ENCODE measurements at places on chromosomes 2 and 18.

DNA sequence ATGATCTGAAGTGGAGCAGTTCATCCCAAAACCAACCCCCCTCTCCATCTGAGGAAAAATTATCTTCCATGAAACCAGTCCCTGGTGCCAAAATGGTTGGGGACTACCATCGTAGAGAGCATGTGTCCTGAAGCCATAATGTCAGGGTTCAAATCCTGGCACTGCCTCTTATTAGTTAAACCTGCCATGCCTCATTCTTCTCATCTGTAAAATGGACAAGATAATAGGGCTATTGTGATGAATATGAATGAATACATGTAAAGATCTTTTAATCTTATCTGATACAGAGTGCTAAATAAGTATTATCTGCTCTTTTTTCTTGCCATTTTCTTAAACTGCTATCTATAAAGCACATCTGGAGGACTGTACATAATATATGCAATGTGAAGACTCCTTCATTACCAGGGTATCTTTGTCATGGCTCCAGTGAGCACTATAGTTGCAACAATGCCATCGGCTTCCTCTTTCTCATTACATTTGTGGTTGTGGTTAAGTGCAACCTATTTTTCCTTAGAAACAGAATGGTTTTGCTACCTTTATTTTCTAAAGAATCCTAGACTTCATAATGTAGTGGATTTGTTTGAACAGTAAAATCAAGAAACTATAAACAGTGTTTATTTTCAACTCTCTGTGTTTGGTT, 27.0 kb downstream of the MFSD6 start:
- peaks cover 24% of the 10 kb centered on the region for H3K4me1 ChIP-seq
- no peak for DNase-seq
- H3K36me3 ChIP-seq: peaks cover 30% of the 10 kb centered on the region
- no peak overlapping the region for H3K4me3 ChIP-seq

DNA sequence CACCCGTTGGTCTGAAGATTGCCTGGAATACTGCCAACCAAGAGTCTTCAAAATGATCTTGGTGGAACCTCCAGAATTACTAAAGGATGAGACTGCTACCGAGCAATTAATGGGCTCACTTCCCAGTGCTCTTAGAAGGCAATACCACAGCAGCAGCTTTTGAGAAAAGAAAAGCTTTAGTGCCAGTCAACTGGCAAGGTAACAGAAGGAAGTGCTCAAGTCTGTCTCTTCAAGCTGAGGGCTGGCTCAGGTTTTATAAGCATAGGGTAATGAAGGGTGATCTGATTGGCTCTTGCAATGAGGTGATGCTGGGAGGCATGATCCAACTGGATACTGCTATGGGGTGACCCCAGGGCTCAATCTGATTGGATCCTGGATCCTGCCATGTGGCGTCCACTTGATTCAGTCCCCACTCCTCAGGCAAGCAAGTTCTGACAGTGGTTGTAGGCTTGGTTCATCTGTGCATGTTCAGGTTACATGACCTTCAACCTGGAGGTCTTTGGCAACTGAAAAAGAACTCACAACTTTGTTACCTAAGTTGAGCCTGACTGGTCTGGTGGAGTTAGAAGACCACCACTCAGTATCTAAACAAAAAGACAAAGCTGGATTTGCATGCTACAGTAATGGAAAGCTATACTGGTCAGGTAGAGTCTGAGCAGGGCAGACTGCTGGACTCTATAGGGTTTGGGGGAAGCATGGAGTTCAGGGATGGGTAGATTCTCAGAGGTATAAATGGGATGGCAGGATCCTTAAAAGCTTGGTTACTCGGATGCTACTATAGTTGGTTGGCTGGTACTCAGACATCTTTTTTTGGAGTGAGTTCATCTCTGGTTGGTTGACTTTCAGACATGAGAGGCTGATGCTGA, 14.0 kb upstream of the RIF1 start:
- H3K27me3 ChIP-seq: no peaks in the 10 kb centered on the region
- H3K4me3 ChIP-seq: no peak overlapping the region
- H3K4me1 ChIP-seq: no peaks in the 10 kb centered on the region
- no peak for DNase-seq

- H3K4me3 ChIP-seq: peak overlapping the region; percentile 70
- H3K36me3 ChIP-seq: no peaks in the 10 kb centered on the region
- peak overlapping the region; percentile 80 for H3K27ac ChIP-seq
- DNase-seq: peak; percentile 23
- H3K4me1 ChIP-seq: peaks cover 48% of the 10 kb centered on the region
Measured at GRCh38 chr2:120231564-120231973, 8.4 kb upstream of the TMEM185B start.

GRCh38 chr18:28143725-28144124, 33.2 kb downstream of the CDH2 start:
- no peak overlapping the region for H3K4me3 ChIP-seq
- H3K27me3 ChIP-seq: no peaks in the 10 kb centered on the region
- no peak for DNase-seq
- no peaks in the 10 kb centered on the region for H3K36me3 ChIP-seq

DNA sequence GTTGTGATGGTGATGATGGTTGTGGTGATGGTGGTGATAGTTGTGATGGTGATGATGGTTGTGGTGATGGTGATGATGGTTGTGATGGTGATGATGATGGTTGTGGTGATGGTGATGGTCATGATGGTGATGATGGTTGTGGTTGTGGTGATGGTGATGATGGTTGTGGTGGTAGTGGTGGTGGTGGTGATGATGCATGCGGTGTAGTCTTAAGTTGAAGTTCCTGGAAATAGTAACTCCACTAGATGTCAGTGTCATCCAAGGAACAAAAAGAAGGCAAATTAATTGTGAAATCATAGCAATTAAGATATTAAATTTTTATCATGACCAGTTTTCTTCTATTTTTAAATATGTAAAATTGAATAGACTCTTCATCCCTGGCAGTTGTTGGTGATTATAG, 309.2 kb downstream of the AGAP1 start:
- no peak overlapping the region for H3K27ac ChIP-seq
- DNase-seq: no peak
- peaks cover 4% of the 10 kb centered on the region for H3K27me3 ChIP-seq
- H3K4me3 ChIP-seq: no peak overlapping the region
- no peaks in the 10 kb centered on the region for H3K36me3 ChIP-seq

GRCh38 chr2:171855401-171855800, 38.6 kb downstream of the SLC25A12 start:
- H3K4me1 ChIP-seq: no peaks in the 10 kb centered on the region
- DNase-seq: no peak
- no peak overlapping the region for H3K27ac ChIP-seq
- no peaks in the 10 kb centered on the region for H3K27me3 ChIP-seq

- H3K27ac ChIP-seq: no peak overlapping the region
- DNase-seq: no peak
- no peak overlapping the region for H3K4me3 ChIP-seq
Measured at GRCh38 chr2:238573065-238573778, 146.5 kb downstream of the ASB1 start.

GRCh38 chr2:196927376-196928225, 1.1 kb upstream of the PGAP1 start:
- H3K4me3 ChIP-seq: peak overlapping the region; percentile 90
- H3K27ac ChIP-seq: peak overlapping the region; percentile 43
- no peaks in the 10 kb centered on the region for H3K36me3 ChIP-seq
- peak; percentile 56 for DNase-seq
- peaks cover 15% of the 10 kb centered on the region for H3K4me1 ChIP-seq

- no peak overlapping the region for H3K27ac ChIP-seq
- no peak for DNase-seq
- H3K4me1 ChIP-seq: peaks cover 25% of the 10 kb centered on the region
- H3K27me3 ChIP-seq: no peaks in the 10 kb centered on the region
- H3K4me3 ChIP-seq: no peak overlapping the region
Measured at GRCh38 chr2:239166201-239166834, 234.5 kb downstream of the HDAC4 start.

DNA sequence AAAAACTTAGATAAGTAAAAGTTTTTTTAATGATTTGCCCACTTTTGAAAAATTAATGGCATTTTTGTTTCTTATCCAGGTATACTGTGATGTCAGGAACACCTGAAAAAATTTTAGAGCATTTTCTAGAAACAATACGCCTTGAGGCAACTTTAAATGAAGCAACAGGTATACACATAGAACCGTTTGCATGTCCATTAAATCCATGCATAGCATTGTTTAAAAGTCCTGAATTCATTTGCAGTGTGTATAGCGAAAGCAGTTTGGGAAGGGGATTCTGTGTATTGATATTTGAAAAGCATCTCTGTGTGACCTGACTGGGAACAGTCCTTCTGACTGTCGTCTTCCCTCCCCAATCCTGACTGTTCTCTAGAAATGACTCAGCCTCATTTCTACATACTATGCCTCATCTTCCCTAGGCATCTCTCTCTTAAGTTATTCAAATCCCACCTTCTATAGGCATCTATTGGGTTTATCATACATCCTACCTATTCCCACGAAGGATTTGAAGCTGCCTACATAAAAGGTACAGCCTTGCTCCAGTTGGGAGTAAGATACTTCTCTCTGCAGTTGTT, 79.2 kb upstream of the MAP3K20 start:
- no peak for DNase-seq
- peaks cover 5% of the 10 kb centered on the region for H3K27me3 ChIP-seq
- H3K27ac ChIP-seq: no peak overlapping the region
- H3K36me3 ChIP-seq: no peaks in the 10 kb centered on the region

GRCh38 chr2:221929259-221929658, 357.2 kb upstream of the EPHA4 start:
- no peak for DNase-seq
- no peaks in the 10 kb centered on the region for H3K4me1 ChIP-seq
- no peaks in the 10 kb centered on the region for H3K27me3 ChIP-seq
- no peaks in the 10 kb centered on the region for H3K36me3 ChIP-seq

DNA sequence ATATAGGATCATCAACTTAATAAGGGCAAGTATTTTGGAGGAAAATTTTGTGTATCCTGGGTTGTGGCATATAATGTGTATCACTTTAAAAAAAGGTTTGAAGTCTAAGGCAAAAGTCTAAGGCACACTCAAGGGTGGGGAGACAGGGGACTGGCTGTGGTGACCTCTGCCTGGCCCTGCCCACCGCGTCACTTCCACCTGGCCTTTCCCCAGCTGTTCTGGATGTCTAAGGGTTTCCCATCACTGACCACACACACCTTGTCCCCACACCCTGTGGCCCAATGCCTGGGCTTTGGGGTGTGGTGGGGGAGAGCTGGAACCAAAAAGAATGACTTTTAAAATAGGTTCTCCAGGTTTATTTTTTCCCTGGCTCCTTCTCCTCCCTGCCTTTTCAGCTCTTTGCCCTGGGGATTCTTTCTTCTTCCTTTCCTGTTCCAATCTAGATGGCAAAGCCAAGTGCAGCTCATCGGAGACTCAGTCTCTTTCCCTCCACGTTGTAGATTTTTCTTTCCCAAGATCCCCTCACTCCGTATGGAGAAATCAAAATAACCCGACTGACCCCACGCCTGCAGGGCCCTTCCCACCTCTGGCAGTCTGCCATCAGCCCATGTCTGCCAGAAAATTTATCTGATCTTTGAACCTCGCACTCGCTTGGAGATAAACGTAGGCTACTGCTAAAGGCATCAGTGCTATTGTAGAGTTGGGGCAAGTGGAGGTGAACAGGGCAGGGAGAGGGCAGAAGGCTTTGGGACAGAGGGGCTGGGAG, 257.2 kb downstream of the DYSF start:
- DNase-seq: no peak
- H3K27me3 ChIP-seq: no peaks in the 10 kb centered on the region
- no peaks in the 10 kb centered on the region for H3K4me1 ChIP-seq

DNA sequence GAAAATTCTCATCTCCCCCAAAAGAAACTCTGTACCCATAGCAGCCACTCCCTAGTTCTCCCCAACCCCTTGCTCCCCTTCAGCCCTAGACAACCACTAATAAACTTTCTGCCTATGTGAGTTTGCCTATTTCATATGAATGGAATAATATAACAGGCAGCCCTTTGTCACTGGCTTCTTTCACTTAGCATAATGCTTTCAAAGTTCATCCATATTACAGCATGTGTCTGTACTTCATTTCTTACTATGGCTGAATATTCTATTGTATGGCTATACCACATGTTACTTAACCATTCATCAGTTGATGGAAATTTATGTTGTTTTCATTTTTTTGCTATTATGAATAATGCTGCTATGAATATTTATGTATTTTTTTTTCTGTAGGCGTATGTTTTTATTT, 442.9 kb downstream of the SLC4A3 start:
- no peaks in the 10 kb centered on the region for H3K27me3 ChIP-seq
- no peak for DNase-seq
- H3K4me1 ChIP-seq: no peaks in the 10 kb centered on the region
- no peak overlapping the region for H3K4me3 ChIP-seq
- no peak overlapping the region for H3K27ac ChIP-seq
- H3K36me3 ChIP-seq: no peaks in the 10 kb centered on the region

DNA sequence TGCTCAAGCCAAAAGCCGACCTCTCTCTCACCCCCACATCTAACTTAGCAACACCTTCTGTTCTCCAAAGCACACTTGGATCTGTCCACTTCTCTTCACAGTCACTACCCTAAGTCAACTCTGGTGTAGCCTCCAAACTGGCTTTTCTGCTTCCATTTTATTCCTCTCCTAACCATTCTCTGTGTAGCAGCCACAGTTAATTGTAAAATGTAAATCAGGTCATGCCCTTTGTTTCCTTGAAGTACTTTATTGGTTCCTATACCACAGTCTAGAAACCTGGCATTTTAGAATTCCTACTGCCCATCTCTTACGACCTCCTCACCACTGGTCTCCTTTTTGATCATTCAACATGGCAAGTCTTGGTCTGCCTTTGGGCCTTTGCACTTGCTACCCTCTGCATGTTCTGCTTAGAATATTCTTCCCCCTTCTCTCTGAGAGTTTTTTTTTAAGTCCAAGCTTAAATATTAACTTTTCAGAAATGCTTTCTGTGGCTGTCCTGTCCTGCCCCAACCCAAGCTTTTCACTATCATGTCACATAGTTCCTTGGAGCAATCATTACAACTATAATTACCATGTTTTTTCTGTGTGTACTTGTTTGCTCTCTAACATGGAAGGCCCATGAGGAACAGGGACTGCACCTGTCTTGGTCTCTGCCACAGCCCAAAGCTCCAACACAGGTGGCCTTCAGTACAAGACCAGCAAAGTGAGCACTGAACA, 42.9 kb downstream of the PLA2R1 start:
- H3K27ac ChIP-seq: no peak overlapping the region
- H3K36me3 ChIP-seq: no peaks in the 10 kb centered on the region
- DNase-seq: no peak
- H3K4me1 ChIP-seq: no peaks in the 10 kb centered on the region
- no peak overlapping the region for H3K4me3 ChIP-seq
- H3K27me3 ChIP-seq: peaks cover 5% of the 10 kb centered on the region
